ENCODE measurements at places on chromosomes 5 and 9.

DNA sequence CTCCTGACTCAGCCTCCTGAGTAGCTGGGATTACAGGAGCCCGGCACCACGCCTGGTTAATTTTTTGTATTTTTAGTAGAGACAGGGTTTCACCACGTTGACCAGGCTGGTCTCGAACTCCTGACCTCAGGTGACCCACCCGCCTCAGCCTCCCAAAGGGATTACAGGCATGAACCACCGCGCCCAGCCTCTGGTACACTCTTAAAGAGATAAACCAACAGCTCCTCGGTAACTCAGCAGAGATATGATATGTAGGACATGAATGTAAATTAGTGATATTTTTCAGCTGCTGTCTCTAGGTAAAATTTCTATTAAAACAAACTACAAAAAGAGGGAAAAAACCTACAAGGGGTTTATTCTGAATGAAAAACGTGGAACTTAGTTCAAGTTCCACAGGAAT is 42.8 kb upstream of the HK3 start:
- DNase-seq: no peak

- no peak for DNase-seq
Measured at GRCh38 chr5:73494721-73495120, 3.5 kb upstream of the BTF3 start.

DNA sequence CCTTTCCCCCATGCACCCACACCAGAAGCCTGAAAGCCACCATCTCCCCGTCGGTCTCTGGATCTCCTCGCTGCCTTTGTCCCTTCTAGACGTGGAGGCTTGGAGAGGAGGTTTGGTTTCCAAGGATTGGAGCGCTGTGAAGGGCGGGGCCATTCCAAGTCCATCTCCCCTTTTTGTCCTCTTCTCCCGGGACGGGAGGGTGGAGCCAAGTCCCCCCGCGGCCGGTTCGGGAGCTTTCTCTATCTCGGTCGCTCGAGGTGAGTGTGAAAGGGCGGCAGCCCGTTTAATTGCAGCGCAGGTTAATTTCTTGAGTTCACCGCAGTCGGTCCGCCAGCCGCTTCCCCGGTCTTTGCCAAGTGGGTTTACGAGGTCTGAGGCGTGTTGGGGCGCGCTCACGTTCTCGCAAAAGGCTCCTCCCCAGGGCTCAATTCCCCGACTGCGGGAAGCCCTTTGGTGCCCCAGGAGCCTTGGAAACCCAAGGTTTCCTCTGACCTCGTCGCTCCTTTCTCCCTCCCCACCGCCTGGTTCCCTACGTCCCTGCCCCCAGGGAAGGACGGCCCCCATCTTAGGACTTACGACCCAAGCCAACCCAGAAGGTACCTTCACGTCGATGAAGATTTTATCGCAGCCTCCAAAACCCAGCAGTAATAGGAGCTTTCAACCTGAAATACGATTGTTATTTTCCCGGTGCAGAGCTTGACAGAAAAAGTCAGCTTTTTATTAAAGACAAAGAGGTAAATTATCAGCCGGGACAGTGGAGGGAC is 2.8 kb upstream of the ZNF462 start:
- DNase-seq: peak; percentile 71

- no peak for DNase-seq
Measured at GRCh38 chr5:123294544-123294943, 128.7 kb downstream of the CEP120 start.

DNA sequence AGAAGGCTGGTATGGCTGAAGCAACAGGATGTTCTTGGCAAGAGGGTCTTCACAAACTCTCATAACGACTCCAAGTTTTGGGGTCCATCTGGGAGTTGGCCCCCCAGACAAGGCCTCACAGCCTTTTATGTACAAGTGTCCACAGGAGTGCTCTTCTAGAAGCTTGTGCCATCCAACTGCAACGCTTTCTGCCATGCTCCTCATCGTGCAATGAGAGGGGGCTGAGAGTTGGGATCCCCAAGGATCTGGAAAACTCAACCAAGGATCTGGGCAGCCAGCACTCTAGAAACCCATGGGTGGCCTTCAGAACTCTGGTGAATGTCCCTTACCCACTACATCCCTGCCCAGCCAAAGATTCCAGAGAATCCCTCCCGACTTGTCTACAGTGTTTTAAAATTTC is 8.5 kb upstream of the AMBP start:
- DNase-seq: no peak

DNA sequence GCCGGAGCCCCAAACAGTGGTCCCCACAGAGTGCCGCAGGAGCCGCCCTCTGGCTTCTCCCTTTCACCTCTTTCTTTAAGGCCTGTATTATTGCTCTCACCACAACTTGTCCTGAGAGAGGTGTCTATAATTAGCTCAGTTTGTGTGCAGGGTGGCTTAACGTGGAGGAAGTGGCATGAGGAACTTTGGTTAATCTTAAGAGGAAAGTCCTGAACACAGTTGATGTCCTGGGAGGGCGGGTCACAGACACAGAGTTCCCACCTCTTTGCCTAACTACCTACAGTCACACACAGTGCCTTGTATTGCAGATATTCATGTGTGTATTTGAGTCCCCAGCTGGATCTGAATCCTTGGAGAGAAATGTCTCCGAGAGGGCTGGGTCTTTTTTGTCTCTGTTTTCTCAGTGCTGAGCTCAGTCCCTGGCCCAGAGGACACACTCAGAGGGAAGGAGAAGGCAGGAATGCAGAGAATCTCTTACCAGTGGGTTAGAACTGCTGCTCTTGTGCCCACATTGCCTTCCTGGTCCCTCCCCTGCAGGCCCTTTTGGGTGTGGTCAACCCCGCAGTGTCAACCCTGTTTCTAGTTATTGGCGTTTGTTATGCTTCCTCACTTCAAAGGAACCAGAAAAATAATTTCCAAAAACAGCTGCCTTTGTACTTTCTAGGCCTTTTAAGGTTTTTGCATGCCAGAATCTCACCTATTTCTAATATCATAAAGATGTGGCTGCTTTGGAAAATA is 392.5 kb downstream of the KDM4C start:
- DNase-seq: peak; percentile 56

DNA sequence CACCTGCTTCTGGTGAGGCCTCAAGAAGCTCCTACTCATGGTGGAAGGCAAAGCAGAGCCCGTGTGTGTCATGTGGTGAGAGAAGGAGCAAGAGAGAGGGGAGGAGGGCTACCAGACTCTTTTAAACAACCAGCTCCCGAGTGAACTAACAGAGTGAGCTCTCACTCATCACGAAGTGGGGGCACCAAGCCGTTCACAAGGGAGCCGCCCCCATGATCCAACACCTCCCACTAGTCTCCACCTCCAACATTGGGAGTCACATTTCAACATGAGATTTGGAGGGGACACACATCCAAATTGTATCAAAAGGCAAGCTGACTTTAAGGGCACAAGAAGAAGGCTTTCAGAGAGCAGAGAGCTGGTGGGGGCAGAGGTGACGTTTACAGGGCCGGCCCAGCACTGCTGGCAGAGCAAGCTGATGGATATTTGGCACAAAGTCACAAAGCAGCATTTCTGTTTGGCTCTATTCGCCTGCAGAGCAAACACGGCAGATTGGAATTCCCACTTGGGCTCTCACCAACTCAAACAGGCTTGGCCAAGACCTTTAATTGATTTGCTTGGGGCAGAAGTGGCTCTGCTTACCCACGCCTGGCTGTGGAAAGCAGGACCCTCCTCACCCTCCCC is 20.0 kb downstream of the PITX1 start:
- DNase-seq: no peak

DNA sequence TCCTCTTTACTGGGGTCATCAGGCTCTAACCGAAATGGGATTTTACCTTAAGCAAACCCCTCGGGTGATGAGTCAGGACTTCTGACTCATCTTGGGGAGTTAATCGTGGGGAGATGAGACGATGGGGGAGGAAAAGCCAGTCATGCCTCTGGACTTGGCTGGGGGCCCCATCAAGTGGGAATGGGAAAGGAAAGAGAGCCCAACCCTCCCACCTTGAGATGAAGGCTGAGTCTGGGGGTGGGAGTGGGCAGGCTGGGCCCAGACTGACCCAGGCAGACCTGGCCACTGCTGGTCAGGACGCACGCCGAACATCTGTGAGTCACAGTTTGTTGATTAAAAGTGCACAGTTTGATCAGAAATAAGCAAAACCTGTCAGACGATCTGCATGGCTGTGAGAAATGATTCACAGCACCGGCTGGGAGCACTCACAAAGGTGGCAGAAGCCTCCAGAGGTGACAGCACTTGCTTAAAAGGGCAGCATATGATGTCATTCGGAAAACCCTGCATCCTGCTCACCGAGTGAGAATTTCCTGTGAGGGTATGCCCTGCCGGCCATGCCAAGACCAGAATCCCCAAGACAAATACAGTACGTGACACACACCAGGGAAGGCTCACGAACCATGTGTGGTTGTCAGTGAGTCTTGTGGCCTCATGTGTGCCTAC is 50.0 kb upstream of the SLC25A51 start:
- no peak for DNase-seq

GRCh38 chr5:27450607-27451006 is 412.2 kb upstream of the CDH9 start:
- DNase-seq: no peak

DNA sequence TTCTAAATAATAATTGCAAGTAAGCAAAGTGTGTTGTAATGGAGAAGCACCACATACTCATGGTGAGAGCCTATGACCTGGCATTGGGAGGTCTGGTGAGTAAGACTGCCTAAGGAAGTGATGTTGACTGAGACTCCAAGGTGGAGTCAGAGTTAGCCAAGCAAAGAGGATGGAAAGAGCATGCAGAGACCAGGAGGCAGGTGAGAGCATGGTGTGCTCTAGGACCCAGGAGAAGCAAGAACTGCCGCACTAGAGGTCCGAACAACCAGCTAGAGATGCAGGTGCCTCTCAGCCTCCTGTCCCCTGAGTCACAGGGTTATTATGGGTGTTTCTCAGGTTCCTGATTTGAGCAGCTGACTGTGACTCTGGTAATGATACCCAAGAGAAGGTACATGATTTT is 27.3 kb downstream of the ANP32B start:
- DNase-seq: peak; percentile 51

- no peak for DNase-seq
Measured at GRCh38 chr9:114273461-114273881, 49.4 kb upstream of the ORM1 start.

- DNase-seq: peak; percentile 58
Measured at GRCh38 chr9:127451858-127452656, 747 bp downstream of the LRSAM1 start.

GRCh38 chr5:29719171-29719570 is 1474.3 kb upstream of the CDH6 start:
- no peak for DNase-seq

DNA sequence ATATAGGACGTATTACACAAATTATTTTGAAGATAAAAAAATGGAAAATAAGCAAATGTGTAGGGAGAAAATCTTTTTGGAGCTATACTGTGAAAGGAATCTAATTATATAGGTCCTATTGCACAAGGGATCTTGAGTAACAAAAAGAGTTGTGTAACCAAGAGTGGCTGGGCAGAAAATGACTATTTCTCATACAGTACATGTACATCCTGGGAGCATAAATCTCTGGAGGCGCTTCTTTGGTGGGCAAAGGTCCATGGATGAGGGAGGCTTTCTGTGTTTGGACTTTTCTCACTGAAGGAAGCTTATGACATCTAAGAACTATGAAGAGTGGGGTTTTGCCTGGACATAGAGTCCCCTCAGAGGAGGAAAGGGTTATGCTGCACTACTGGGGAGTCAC is 29.8 kb downstream of the ANKS6 start:
- no peak for DNase-seq

DNA sequence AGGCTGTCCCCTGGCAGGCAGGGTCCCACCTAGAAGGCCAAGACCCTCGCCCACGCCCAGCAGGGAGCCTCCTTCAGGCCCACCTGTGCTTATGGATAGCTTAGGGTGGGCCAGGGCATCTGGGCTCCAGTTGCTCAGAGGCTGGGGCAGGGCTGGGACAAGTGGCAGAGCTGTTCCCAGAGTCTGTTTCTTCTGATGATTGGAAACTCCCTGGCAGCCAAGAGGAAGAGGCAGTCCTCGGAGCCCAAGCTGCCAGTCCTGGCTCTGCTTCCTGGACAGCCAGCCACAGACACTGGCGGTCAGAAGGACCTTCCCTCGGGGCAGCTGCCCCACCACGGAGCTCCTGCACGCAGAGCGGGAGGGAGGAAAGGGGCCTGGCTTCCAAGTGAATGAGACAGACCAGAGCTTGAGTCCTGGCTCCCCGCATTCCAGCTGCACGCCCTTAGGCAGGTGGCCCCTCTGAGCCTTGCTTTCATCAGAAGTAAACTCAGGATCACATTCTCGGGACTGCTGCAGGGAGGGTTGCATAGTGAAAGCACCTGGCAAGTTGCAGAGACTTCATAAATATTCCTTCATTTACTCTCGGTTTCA is 37.9 kb upstream of the GABRP start:
- no peak for DNase-seq

- no peak for DNase-seq
Measured at GRCh38 chr5:140208065-140208464, 33.1 kb downstream of the CYSTM1 start.

GRCh38 chr5:131182839-131183238 is 12.1 kb downstream of the LYRM7 start:
- no peak for DNase-seq

GRCh38 chr9:26524267-26524666 is 368.3 kb downstream of the CAAP1 start:
- no peak for DNase-seq

GRCh38 chr5:96816411-96816939 is 8.7 kb upstream of the ERAP1 start:
- peak; percentile 35 for DNase-seq

GRCh38 chr9:34638138-34638445 is 505 bp upstream of the SIGMAR1 start:
- DNase-seq: no peak

GRCh38 chr5:133895979-133896845 is 72.2 kb downstream of the C5orf15 start:
- DNase-seq: no peak

DNA sequence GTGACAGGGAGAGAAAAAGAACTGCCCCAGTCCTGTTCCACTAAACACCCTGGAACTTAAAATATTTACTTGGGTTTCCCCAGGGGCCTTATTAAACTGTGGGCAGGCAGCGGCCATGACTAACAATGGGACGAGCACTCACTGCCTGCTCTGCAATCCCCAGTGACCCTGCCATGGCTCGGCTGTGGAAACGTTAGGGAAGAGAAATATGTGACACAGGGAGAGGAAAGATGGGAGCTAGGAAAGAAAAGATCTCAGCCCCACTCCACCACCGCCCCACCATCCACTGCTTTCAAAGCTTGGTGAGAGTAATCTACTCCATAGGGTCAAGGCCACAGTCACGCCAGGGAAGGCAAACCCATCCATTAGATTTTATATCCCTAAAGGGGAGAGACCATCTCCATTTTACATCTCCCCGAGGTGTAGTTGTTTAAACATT is 117.6 kb downstream of the EFNA5 start:
- DNase-seq: no peak

GRCh38 chr9:132507670-132508469 is 74.5 kb upstream of the BARHL1 start:
- DNase-seq: peak; percentile 68

GRCh38 chr9:4417578-4418325 is 72.5 kb upstream of the SLC1A1 start:
- DNase-seq: no peak

GRCh38 chr9:136854842-136855460 is 2.8 kb downstream of the MAMDC4 start:
- no peak for DNase-seq

Measured in transverse colon (tissue), 4 donors.